ENCODE measurements at places on chromosomes 7 and 10.

GRCh38 chr10:34581801-34582532 lies 233.1 kb downstream of the PARD3 start:
- DNase-seq: peak; percentile 37

- no peak for DNase-seq
Measured at GRCh38 chr7:88566162-88566729, 193.3 kb upstream of the ZNF804B start.

GRCh38 chr10:28429573-28430216 lies 103.2 kb upstream of the WAC start:
- no peak for DNase-seq

- no peak for DNase-seq
Measured at GRCh38 chr7:113339661-113340060, 221.3 kb upstream of the SMIM30 start.

GRCh38 chr10:6579183-6579903 lies 733 bp downstream of the PRKCQ start:
- no peak for DNase-seq

- DNase-seq: no peak
Measured at GRCh38 chr10:80909254-80909653, 371.6 kb downstream of the SH2D4B start.

- no peak for DNase-seq
Measured at GRCh38 chr7:90772410-90772809, 176.3 kb downstream of the CDK14 start.

DNA sequence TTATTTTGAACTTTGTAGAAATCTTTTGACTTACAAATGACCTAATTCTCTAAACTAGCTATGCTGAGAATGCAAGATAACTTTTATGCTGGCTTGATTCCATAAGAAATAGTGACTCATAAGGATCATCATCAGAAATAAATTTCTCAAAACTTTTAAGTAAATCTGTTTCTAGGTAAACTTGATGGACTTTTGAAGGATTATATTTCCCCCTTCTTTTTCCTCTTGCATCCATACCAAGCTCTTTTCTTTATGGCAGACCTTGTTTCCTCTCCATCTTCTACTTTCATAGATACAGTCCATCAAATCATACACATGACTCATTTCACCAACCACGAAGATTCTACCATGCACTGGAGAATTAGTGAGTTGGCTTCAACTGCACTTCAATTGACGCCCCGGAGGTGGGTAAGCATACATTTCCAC lies 336.3 kb downstream of the KCNMA1 start:
- peak; percentile 31 for DNase-seq

All from non-pigmented ciliary epithelial cell (primary cell).